Sigmoid colon (tissue), 7 donors: ENCODE measurements at places on chromosomes 3 and 15. TPM values are rescaled to one million over a fixed set of nuclear protein-coding genes. Genes with fewer than 3 reads are reported as not detected.

DNA sequence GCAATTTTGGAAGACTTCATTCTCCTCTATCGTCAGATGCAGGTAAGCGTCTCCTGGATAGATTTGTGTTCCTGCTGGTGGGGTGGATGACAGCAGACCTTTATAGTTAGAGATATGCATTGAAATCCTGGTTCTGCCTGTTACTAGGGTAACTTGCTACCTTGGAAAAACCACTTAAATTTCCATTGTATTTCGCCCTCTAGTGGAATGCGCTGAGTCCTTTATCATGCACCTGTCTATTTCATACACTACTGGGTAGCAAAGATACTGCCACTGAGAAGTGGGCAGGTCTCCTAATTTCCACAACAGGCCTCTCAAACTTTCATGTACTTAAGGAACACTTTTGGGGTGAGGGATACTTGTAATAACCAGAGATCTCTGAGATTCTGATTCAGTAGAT is 209.5 kb upstream of the SUCLG2 start:
- H3K27me3 ChIP-seq, result no peaks in the 10 kb centered on the region
- no peaks in the 10 kb centered on the region for H3K36me3 ChIP-seq
- no peak overlapping the region for H3K27ac ChIP-seq
- no peak overlapping the region for H3K4me3 ChIP-seq
- H3K4me1 ChIP-seq, result no peaks in the 10 kb centered on the region

- H3K36me3 ChIP-seq, result no peaks in the 10 kb centered on the region
- no peak overlapping the region for H3K27ac ChIP-seq
- no peaks in the 10 kb centered on the region for H3K27me3 ChIP-seq
- H3K4me3 ChIP-seq, result no peak overlapping the region
- H3K4me1 ChIP-seq, result no peaks in the 10 kb centered on the region
Measured at GRCh38 chr3:172034786-172035685, 4.3 kb upstream of the FNDC3B start.

- H3K4me1 ChIP-seq, result no peaks in the 10 kb centered on the region
- no peak for DNase-seq
- no peaks in the 10 kb centered on the region for H3K36me3 ChIP-seq
Measured at GRCh38 chr15:73078722-73079121, 26.5 kb downstream of the NEO1 start.

- no peaks in the 10 kb centered on the region for H3K36me3 ChIP-seq
- DNase-seq, result no peak
- H3K27ac ChIP-seq, result no peak overlapping the region
- H3K4me3 ChIP-seq, result no peak overlapping the region
- H3K4me1 ChIP-seq, result no peaks in the 10 kb centered on the region
Measured at GRCh38 chr15:88930579-88930978, 17.4 kb upstream of the MFGE8 start.

- DNase-seq, result no peak
- H3K4me3 ChIP-seq, result no peak overlapping the region
- H3K27ac ChIP-seq, result no peak overlapping the region
- H3K36me3 ChIP-seq, result peaks cover 23% of the 10 kb centered on the region
- H3K4me1 ChIP-seq, result peaks cover 38% of the 10 kb centered on the region
Measured at GRCh38 chr3:131018970-131019369, 7.7 kb downstream of the ASTE1 start.

GRCh38 chr15:66982250-66982649 is 83.2 kb upstream of the SMAD3 start:
- no peaks in the 10 kb centered on the region for H3K4me1 ChIP-seq
- DNase-seq, result no peak
- H3K36me3 ChIP-seq, result no peaks in the 10 kb centered on the region
- H3K27me3 ChIP-seq, result no peaks in the 10 kb centered on the region
- no peak overlapping the region for H3K4me3 ChIP-seq

DNA sequence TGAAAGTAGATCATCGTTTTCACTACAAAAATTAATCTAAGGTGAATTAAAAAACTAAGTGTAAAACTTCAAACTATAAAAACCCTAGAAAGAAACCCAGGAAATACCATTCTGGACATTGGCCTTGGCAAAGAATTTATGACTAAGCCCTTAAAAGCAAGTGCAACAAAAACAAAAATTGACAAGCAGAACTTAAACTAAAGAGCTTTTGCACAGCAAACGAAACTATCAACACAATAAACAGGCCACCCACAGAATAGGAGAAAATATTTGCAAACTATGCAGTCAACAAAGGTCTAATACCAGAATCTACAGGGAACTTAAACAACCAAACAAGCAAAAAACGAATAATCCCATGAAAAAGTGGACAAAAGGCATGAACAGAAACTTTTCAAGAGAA is 302.0 kb downstream of the CHST2 start:
- H3K4me3 ChIP-seq, result no peak overlapping the region
- DNase-seq, result no peak
- no peaks in the 10 kb centered on the region for H3K4me1 ChIP-seq
- no peaks in the 10 kb centered on the region for H3K27me3 ChIP-seq
- H3K27ac ChIP-seq, result no peak overlapping the region
- no peaks in the 10 kb centered on the region for H3K36me3 ChIP-seq

- no peaks in the 10 kb centered on the region for H3K27me3 ChIP-seq
- no peaks in the 10 kb centered on the region for H3K36me3 ChIP-seq
- DNase-seq, result no peak
- H3K27ac ChIP-seq, result no peak overlapping the region
Measured at GRCh38 chr3:40989141-40990061, 209.9 kb upstream of the CTNNB1 start.

DNA sequence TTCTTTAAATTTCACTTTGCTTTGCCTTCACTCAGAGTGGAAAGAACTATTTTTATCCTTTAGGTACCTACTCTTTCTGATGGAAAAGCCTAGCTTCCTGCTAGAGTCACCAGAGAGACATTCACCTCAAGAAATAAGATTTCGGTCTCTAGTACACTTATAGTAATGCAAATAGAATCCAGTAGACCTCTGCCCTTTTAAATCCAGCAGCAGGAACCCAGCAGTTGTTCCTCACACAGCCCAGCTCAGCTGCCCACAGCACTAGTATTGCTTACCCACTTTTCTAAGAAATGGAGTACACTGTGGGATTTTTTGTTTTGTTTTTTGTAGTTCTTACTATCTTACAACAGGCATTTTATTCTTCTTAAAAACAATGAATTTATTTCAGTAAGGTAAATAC is 497.0 kb upstream of the CCDC54 start:
- H3K27ac ChIP-seq, result no peak overlapping the region
- no peak overlapping the region for H3K4me3 ChIP-seq
- DNase-seq, result no peak
- H3K4me1 ChIP-seq, result no peaks in the 10 kb centered on the region

DNA sequence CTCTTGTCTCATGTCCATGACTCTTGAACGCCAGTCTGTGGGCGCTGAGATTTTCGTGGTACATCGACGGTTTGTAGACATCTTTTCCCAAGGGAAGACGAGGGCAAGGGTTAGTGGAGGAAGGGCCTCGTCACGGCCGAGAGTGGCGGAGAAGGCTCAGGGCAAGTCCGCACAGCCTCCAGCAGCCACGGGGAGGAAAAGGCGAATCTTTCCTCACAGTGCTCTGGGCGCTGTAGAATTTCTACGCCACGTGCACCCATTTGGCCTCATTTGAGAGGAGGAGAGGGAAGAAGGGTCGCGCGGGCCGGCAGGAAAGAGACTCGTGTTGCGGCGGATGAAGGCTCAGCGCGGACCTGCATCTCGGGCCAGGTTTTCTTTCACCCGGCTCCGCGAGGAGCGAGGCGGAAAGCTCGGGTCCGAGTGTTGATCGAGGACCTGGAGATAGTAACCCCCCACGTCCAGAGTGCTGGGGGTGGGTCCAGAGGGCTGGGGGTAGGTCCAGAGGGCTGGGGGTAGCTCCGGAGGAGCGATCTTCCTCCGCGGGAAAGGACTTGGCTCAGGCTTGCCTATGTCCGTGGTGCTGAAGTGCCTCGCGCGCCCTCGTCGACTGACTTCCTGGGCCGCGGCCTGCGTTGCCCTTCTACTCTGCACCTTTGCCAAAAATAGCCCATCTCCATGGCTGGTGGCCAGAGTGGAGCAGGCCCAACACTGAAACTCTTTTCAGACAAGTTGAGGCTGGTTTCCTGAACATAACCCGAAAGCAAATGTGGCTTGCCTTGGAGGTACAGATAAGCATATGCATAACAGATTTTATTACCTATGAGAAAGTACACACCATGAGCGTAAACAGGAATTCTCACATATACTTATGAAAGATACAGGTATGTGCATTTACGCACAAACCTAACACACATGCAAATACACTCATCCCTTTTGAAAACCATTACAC is 1.1 kb downstream of the SLC35G2 start:
- H3K27me3 ChIP-seq, result no peaks in the 10 kb centered on the region
- DNase-seq, result peak; percentile 74
- peaks cover 15% of the 10 kb centered on the region for H3K4me1 ChIP-seq
- peak overlapping the region; percentile 68 for H3K4me3 ChIP-seq
- no peaks in the 10 kb centered on the region for H3K36me3 ChIP-seq

GRCh38 chr15:98438326-98438725 is 210.0 kb upstream of the IGF1R start:
- H3K4me3 ChIP-seq, result no peak overlapping the region
- H3K36me3 ChIP-seq, result no peaks in the 10 kb centered on the region
- no peak for DNase-seq
- H3K4me1 ChIP-seq, result no peaks in the 10 kb centered on the region
- no peaks in the 10 kb centered on the region for H3K27me3 ChIP-seq

GRCh38 chr15:97224191-97224641 is 736.3 kb upstream of the ARRDC4 start:
- no peak overlapping the region for H3K4me3 ChIP-seq
- no peaks in the 10 kb centered on the region for H3K4me1 ChIP-seq
- no peak for DNase-seq
- H3K36me3 ChIP-seq, result no peaks in the 10 kb centered on the region

GRCh38 chr15:80179935-80180334 is 27.1 kb downstream of the FAH start:
- no peaks in the 10 kb centered on the region for H3K36me3 ChIP-seq
- H3K4me3 ChIP-seq, result no peak overlapping the region
- H3K4me1 ChIP-seq, result peaks cover 1% of the 10 kb centered on the region
- H3K27ac ChIP-seq, result no peak overlapping the region

DNA sequence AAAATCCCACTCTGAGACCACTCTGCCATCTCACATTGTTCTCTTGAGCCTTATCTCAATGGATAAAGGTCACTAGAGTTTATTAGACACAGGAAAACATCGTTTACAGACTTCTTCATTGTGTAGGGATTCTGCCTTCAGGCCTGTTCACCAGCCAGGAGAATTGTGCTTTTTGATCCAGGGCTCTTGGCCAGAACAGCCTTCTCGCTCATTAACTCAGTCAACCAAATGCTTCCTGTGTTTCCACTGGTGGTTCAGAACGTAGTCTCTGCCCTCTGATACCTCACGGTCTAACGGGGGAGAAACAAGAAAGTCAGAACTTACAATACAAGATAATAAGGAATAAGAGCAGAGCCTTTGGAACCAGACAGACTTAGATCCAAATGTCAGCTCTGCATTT is 54.2 kb upstream of the TSEN2 start:
- no peaks in the 10 kb centered on the region for H3K4me1 ChIP-seq
- no peaks in the 10 kb centered on the region for H3K36me3 ChIP-seq
- no peak overlapping the region for H3K27ac ChIP-seq
- DNase-seq, result no peak
- no peaks in the 10 kb centered on the region for H3K27me3 ChIP-seq

DNA sequence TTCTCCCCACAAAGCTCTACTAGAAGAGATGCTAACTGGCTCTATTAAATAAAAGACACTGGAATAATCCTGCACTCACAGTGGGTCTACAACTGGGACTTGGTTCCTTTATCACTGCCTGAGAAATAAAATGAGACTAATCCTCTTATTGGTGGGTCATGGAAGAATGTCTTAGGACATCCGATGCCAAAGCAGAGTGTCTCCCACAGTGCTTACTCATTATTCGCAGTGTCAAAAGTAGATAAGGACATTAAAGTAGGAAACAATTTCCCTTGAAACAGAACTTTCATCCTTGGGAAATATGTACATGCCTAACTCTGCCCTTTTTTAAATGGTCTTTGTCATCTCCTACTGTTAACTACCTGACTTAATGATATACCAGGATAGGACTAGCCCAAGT is 71.5 kb downstream of the GSK3B start:
- no peak overlapping the region for H3K27ac ChIP-seq
- no peaks in the 10 kb centered on the region for H3K27me3 ChIP-seq
- H3K4me1 ChIP-seq, result peaks cover 49% of the 10 kb centered on the region

GRCh38 chr15:87082581-87082980 is 1002.9 kb downstream of the AGBL1 start:
- H3K4me1 ChIP-seq, result no peaks in the 10 kb centered on the region
- H3K4me3 ChIP-seq, result no peak overlapping the region
- H3K27ac ChIP-seq, result no peak overlapping the region

DNA sequence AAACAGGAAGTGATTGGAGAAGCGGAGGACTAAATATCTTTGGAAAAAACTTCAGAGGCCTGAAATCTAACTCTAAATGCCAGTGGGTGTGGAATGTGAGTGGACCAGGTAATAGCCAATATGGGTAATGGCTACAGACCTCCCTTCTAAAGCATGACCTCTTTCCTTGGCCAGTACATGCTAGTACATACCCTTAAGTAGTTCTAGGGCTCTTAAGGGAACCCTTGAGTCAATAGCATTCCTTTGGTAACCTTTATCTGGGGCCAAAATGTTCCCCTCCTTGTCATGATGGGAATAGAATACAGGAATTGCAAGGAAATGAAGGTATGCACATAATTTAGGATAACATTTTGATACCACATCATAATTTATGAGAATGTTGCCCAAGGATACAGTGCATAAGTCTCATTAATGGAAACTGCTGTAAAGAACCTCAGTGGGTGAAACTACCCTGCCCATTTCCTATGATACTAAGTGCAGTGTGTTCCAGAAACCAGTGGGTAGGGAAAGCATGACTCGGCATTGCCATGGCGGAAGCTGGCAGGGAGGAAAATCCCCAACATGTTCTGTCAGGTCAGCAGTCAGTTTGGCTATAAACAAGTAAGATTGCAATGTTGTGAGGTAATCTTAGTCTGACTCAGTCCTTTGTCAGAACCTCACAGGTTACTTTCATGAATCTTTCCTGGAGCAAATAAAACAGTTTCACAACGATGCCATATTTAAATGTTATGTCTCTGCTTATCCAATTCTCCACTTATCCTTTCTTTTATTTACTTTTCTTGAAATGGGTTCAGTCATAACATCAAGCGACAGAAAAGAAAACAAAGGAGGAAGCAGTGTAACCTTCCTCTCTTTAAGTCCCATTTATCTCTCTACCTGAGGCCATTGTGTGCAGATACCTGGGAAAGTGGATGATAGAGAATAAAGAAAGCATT is 23.5 kb upstream of the RAP2B start:
- no peaks in the 10 kb centered on the region for H3K36me3 ChIP-seq
- peaks cover 10% of the 10 kb centered on the region for H3K4me1 ChIP-seq
- DNase-seq, result peak; percentile 72

DNA sequence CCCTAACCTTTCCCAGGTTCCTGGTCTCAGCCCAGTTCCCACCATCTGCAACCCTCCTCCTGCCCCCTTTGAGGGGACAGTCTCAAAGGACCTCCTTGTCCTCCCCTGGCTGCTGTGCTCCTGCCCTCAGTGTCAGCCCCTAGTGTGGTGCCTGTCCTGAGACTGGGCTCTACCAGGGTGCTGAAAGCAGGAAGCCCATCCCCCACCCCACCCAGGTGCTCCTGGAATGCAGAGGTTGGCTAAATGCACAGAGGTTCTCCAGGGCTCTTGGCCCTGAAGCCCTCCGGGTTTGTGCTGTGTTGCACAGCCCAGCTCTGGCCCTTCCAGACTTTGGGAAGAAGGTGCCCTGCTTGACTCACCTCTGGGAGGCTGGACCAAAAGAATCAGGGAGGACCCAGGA is 21.8 kb downstream of the C3orf18 start:
- no peak for DNase-seq
- H3K4me1 ChIP-seq, result no peaks in the 10 kb centered on the region

GPR149 gene
- total RNA-seq, result not detected

CYP1A1 gene
- 4.7 TPM for total RNA-seq

ALG1L2 gene
- not detected for total RNA-seq

ACP3 gene
- 0.71 TPM for total RNA-seq

DMXL2 gene
- 38.7 TPM for total RNA-seq

SYNPR gene
- 0.16 TPM for total RNA-seq
